ENCODE measurements at places on chromosomes 16 and 17.

DNA sequence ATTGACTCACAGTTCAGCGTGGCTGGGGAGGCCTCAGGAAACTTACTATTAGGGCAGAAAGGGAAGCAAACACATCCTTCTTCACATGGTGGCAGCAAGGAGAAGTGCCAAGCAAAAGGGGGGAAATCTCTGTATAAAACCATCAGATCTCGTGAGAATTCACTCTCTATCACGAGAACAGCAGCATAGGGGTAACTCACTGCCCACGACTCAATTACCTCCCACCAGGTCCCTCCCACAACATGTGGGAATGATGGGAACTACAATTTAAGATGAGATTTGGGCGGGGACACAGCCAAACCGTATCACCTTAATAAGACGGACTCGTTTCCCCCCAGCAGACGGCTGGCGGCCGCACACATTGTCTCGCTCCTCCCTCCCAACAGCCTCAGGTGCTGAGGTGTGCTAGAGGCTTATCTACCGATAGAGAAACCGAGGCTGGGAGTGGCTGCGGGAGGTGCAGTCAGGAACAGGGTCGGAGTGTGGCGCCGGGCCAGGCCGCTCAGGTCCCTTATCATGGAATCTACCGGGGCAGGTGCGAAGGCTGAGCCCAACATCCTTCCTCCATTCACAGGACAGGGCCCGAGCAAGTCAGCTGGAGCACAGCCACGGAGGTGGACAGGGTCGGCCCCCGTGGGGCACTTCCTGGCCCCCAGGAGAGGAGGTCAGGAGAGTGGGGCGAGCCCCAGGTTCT lies 4.9 kb upstream of the ZG16B start:
- no peak for DNase-seq

GRCh38 chr17:58534901-58535421 lies 20.5 kb upstream of the MTMR4 start:
- no peak for DNase-seq

GRCh38 chr17:35245196-35245486 lies 2.3 kb downstream of the SLFN5 start:
- DNase-seq = no peak

GRCh38 chr17:17365476-17366110 lies 62.4 kb downstream of the NT5M start:
- DNase-seq = no peak

- DNase-seq = no peak
Observed at GRCh38 chr17:17067257-17067656, 25.0 kb downstream of the MPRIP start.

DNA sequence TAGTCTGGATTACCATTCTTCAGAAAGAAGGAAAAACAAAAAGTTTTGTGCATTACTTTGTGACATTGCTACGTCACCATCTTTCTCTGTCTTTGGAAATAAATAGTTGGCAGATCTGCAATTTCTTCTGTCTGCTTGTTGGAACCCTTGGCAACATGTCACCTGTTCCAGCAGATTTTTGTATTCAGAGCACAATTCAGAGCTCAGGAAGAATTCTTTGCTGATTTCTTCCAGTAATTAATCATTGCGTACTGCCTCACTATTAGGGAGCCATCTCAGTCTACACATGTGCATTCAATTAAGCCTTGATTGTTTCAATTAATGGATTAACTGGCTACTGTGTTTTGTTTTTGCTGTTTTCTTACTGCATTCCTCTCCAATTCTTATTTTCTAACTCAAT lies 467.2 kb downstream of the CDH8 start:
- no peak for DNase-seq

- no peak for DNase-seq
Observed at GRCh38 chr16:67561501-67561823, 864 bp upstream of the CTCF start.

- DNase-seq = no peak
Observed at GRCh38 chr16:77961814-77962213, 60.5 kb upstream of the CLEC3A start.

- DNase-seq = no peak
Observed at GRCh38 chr16:66891797-66892196, 11.5 kb downstream of the PDP2 start.

DNA sequence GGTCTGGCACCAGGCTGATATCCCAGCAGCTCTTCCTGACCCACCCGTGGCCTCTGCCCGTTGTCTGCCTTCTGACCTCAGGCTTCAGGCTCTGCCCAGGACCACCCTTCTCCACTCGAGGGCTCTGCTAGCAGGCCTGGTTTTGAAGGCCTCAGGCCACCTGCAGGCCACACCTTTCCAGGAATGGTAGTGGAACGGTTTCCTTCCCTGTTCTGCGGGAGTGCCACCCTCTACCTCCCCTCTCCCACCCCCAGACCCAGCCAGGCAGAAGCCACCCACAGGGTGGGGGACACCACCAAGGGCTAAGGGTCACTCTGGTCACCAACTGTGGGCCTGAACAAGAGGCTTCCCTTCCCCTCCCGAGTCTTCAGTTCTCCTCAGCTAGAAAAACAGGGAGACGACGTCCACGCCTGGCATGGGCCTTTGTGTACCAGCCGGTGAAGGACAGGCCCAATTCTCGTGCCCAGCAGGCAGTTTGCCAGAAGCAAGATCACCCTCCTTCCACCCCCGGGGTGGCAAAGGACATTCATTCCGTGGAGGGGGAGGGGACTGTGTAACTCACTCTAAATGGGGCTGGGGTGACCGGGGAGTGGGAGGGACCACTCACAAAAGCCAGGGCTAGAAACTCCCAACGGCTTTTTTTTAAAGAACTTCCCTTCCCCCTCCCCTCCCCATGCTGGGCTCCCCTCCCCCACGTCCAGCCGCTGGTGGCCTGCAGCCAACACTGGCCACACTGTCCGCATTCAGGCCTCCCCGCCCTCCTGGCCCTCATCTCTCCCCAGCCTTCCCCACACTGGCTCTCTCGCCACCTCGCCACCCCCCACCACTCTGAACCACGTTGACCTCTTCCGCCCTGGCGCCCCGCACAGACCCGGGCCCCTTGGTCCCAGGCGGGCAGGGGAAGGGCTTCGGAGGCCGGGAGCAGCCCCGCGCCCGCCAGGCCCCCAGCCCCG lies 7.7 kb downstream of the CBX4 start:
- peak; percentile 87 for DNase-seq

- DNase-seq = no peak
Observed at GRCh38 chr16:25108054-25108453, 3.5 kb upstream of the LCMT1 start.

GRCh38 chr16:22222006-22222405 lies 15.9 kb downstream of the EEF2K start:
- DNase-seq = no peak

DNA sequence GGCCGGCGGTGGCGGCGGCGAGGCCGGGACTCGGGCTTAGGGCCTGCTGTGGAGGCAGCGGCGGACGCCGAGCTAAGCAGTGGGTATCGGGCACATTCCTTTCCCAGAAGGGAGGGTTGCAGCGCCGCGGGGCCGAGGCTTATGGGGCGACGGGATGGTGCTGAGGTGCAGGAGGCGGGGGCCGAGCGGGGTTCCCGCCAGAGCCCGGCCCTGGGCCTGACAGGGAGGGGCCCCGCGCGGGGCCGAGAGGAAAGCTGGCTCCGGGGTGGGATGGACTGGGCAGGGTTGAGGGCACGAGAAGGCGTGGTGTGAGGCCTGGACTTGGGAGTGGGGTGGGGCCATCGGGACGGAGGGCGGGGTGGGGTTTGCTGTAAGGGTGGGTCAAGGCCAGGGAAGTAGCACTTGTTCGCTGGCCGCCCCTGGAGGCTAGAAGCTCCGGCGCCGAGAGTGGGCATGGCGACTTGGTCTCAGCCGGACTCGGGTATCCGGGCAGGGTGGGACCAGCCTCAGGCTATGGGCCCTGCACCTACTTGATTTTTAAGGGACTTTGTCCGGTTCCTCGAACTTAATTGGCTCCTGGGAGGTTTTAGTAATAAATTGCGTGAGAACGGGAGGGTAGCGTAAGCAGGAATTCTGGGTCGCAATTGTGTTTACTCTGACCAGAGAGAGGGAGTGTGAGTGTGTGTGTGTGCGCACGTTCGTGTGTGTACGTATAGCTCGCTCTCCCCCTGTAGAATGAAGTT lies 396 bp downstream of the NFE2L1 start:
- DNase-seq = peak; percentile 72

DNA sequence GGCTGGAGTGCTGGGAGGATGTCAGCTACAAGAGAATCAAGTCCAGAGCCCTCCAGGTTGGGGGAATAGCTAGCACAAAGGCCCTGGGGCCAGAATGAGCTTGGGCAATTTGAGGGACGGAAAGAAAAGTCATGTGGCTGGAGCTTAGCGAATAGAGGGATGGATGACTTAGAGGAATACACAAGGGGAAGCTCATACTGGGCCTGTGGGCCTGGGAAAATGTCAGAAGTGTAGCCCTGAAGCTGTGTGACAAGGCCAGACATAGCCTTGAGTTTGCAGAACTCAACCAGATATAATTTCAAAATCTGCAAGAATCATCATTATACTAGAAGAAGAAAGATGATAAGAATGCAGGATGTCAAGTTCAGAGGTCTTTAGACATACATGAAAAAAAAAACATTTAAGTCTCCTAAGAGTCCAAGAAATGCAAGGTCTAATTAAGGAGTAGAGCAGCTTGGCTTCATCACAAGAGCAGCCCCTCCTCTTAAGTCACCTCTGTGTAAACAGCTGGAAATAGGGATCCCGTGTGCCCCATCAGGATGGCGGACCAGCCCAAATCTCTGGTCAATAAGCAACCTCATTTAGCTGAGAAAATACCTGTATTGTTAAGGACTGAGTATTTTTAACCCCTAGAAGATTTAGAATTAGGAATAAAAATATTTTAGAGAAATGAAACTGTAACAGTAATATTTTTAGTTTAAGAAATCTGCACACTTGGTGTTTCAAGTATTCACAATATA lies 66.6 kb downstream of the ABCC12 start:
- DNase-seq = no peak

Data from nucleus accumbens (tissue), 56 donors.